ENCODE measurements at places on chromosomes 16 and 17.

DNA sequence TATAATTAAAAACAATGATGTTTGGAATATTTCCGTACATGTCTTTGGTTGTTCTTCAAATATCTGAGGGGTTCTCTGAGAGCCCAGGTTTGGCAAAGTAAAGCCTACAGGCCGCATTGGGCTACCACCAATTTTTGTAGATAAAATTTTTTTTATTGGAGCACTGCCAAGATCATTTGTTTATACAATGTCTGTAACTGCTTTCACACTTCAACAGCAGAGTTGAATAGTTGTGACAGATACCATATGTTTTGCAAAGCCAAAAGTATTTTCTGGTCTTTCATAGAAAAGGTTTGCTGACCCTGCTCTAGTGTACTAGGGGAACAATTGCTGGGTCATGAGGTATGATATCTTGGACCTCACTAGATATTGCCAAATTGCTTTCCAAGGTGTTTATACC is 10.5 kb downstream of the PPM1D start:
- DNase-seq = no peak

- no peak for DNase-seq
Measured at GRCh38 chr16:75048530-75048929, 49.7 kb downstream of the ZNRF1 start.

DNA sequence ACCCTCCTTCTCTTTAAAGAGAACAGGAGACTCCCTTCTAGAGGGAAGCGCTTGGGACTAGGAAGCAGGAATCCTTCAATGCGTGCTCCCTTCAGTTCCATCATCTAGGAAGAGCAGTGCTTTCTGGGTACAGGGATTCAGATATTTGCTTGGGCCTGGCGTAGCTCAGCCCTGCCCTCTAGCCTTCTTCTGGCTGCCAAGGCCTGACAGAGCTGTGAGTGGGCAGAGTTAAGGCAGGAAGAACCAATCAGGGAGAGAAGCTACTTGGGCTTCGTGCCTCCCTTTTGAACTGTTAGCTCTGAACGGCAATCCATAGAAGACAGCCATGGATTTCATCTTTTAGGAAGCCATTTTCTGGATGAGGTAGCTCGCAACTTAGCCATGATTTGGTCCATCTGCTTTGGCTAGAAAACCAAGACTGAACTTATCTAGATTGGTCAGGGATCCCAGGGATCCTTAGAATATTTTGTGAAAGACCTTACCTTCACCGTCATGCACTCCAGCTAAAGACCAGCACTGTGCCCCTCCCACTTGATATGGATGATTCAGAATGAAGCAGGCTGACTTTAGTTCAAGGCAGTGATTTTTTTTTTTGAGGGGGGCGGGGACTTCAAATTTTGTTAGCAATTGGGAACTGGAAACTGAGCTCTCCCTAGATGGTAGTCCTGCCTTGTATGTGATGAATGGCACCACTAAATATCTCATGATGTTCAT is 2.5 kb upstream of the CORO6 start:
- DNase-seq = no peak

DNA sequence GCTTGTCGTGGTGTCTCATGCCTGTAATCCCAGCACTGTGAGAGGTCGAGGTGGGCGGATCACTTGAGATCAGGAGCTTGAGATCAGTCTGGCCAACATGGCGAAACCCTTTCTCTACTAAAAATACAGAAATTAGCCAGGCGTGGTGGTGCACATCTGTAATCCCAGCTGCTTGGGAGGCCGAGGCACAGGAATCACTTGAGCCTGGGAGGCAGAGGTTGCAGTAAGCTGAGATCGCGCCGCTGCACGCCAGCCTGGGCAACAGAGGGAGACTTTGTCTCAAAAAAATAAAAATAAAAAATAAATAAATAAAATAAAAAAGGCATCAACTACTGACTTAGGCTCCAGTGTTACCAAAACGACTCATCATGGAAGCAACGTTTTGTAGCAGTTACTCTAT is 115.5 kb downstream of the PLCG2 start:
- no peak for DNase-seq

DNA sequence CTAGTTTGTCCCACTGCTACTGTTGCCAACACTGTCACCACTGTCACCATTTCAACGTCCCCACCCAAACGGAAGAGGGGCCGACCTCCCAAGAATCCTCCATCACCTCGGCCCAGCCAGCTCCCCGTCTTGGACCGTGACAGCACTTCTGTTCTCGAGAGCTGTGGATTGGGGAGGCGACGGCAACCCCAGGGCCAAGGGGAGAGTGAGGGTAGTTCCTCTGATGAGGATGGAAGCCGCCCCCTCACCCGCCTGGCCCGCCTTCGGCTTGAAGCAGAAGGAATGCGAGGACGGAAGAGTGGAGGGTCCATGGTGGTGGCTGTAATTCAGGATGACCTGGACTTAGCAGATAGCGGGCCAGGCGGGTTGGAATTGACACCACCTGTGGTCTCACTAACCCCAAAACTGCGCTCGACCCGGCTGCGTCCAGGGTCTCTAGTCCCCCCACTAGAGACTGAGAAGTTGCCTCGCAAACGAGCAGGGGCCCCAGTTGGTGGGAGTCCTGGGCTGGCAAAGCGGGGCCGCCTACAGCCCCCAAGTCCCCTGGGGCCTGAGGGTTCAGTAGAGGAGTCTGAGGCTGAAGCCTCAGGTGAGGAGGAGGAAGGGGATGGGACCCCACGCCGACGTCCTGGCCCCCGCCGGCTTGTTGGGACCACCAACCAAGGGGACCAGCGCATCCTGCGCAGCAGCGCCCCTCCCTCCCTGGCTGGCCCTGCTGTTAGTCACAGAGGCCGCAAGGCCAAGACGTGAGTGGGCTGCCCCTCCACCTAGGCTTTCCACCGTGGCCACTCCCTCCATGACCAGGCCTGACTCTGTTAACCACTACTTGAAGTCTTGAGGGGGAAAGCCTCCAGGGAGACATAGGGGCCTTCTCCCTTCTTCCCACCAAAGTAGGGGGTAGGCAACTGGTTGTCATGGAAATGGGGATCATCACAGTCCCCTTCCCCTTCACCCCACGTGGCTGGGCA is 9.0 kb upstream of the PHKG2 start:
- no peak for DNase-seq

- DNase-seq = no peak
Measured at GRCh38 chr16:13992322-13992721, 72.4 kb downstream of the ERCC4 start.

DNA sequence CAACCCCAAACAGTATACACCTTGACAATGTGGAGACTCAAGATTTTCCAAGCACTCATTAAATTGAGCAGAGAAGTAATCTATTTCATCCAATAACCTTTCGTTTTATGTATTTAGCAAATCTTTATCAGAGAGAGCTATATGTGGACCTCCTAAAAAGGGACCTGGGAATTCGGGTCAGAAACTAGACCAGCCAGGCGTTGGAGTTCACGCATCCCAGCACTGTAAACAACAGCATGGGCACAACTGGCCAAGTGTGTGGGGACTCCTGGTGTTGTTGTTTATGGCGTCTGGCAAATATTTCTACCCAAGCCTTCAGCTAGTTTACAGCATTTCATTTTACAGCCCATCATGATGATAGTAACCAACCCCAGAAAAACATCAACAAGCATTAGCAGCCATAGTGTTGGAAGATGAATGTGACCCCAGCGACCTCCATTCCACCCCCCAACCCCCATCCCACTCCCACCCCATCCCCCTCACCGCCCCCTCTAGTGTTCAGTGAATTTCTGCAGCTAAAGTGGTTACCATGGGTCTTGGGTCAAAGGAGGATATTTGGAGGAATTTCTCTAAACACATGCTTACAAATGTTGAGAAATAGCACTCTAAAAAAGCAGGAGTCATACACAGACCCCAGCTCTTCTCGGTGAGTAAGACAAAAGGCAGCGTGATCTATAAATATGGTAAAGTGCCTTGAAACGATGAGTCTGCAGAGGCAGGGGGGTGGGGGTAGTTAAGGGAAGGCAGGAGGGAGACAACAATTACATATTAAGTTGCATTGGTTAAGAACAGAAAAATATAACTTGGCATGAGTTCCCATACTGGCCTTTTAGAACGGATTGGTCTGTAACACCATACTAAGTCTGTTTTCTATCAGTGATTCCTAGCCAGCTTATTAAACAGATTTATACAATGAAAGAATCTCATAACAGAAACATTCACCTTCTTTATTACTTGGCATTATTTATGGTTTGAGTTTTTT is 91.4 kb upstream of the TBX2 start:
- no peak for DNase-seq

- no peak for DNase-seq
Measured at GRCh38 chr16:64996641-64997040, 125.2 kb downstream of the CDH11 start.

DNA sequence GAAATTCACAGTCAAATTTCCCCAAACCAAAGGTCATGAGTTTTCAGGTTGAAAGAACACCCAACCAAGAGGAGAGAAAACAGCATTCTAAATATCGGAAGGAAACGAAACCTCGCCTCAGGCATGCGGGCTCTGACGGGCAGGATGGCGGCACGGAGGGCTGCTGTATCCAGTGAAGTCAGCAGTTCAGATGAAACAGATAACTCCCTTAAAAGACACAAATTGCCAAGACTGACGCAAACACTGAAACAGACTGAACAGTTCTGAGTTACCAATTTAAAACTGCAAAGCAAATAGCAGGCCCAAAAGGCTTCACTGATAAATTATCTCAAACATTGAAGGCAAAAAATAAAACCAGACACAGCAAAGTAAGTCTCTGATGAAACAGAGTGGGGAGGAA is 20.6 kb upstream of the CDH15 start:
- no peak for DNase-seq

DNA sequence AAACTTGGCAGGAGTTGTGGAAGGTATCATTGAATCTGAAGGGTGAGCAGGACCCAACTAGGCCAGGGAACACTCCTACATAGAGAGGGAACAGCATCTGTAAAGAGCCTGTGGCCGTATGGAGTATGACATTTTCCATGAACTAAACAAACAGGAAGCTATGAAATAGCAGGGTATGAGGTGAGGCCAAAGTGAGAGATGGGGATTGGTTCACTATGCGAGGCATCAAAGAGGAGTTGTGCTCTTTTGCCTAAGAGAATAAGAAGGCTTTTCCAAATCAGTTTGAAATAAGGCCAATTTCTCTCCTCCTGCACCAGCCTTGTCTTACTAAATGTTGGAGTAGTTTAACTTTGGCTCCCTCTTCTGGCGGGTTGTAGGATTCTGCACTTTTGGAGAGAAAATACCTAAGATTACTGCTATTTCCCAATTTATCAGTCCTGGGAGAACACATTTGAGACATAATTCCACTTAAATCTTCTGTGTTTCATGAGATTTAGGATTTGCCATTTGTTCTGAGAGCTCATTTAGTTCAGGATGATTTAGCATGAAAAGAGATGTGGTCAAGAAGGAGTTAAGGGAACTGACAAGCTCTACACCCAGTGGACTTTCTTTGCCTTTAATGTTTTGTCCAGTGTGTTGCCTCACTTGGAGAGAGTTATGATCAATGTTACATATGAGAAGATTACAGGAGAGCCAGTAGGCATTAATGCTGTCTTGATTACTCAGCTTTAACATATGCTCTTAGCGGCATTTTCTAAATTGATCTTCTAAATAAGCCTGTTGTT is 55.4 kb downstream of the TNRC6C start:
- peak; percentile 35 for DNase-seq

GRCh38 chr17:77245162-77245926 is 104.6 kb downstream of the SEC14L1 start:
- no peak for DNase-seq

DNA sequence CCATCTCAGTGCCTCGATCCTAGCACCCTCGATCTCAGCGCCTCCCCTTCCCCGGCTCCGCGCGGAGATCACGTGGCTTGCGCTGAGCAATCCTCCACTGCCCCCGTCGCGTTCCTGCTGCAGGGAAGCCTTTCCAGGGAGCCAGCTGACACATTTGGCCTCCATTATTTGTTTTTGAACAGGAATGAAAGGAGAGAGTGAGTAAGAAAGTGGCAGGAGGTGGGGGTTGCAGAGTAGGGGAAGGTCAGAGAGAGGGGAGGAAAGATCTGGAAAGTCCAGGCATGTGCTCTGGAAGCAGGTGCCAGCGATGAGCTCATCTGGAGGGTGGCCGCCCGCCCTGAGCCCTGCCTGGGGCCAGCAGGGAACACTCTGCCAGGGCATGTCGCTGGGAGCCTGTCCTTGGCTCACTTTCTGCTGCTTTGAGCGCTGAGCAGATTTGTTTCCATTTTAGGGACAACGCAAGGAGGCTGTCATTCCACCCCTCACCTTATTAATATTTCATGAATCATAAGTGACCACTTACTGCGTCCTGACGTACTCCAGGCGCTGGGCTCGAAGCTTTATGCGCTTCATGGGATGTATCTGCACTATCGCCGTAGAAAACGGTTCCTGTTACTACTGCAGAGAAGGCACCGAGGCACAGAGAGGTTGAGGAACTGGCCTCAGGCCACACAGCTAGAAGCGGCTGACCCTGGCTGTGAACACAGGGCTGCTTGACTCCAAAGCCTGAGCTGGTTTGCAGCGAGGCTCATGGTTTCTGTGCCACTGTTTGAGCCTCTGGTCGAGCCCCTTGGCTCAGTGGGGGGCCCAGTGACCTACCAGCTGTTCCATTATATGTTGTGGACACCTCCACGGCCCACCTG is 283.1 kb downstream of the SEC14L1 start:
- DNase-seq = no peak

DNA sequence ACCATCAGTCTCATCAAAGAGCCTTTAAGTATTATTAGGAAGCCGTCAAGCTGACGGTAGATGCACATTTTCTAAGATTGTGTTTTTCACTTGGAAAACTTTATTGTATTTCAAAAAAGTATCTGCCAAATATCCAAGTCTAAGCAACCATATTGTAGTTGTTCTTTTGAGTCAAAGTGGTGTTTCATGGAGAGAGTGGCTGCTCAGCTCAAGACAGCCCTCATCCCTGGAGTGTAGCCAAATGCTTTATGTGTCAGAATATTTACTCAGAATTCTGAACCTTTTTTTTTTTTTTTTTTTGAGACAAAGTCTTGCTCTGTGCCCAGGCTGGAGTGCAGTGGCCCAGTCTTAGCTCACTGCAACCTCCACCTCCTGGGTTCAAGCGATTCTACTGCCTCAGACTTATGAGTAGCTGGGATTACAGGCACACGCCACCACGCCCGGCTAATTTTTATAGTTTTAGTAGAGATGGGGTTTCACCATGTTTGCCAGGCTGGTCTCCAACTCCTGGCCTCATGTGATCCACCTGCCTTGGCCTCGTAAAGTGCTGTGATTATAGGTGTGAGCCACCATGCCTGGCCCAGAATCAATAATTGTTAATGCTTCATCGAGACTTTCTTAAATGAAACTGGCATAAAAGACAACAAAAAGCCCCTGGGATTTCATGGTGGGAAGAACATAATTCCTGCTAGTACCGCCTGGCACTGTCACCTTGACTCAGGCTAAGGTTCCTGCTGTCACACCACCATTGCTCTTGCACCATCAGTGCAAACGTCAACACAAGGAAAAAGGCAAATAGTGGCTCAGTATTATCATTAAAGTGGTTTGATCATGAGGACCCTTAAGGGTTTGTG is 45.5 kb downstream of the PRKCA start:
- no peak for DNase-seq

GRCh38 chr16:2167068-2167638 is 11.6 kb downstream of the TRAF7 start:
- DNase-seq = no peak

Data from HuH-7 (cell line).